ENCODE measurements at places on chromosomes 11 and 22.

GRCh38 chr11:16603245-16603644 lies 135.2 kb upstream of the C11orf58 start:
- DNase-seq: no peak

DNA sequence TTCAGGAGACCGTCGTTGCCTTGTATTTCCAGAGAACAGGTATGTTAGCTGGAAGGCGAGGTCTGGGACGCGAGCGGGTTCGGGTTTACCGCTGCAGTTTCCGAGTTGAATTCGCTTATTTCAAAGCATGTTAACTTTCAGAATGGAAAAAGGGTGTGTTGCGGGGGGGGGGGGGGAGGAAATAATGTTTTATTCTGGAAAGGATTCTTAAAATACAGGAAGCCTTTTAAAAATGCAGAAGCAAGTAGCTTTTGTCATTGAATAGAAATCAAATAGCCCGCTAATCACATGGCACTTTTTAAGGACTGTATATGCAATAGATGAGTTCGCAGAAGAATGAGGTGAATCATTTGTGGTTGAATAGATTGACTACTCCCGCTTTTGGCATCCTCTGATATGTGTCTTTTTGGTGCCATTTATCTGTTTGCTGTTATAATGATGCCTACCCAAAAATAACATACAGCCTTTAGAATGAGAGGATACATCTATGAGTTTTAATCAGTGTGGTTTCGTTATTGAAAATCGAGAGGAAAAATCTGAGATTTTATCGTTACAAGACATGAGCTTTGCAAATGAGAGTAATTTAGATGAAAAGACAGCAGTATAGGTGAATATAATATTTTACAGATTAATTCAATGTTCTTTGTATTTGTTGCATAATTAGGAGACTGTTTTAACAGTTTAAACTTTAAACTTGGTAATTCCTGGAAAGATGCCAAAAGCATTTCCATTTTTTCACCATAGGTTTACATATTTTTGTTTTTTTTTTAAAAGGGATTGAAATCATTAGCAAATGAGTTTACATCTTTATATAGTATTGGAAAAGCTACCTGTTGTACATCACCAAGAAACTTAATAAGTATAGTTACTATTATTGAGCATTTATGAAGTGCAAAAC lies 1.7 kb downstream of the PDE3B start:
- no peak for DNase-seq

- DNase-seq: peak; percentile 38
These were observed 66.8 kb downstream of the FEZ1 start for GRCh38 chr11:125429174-125429707.

DNA sequence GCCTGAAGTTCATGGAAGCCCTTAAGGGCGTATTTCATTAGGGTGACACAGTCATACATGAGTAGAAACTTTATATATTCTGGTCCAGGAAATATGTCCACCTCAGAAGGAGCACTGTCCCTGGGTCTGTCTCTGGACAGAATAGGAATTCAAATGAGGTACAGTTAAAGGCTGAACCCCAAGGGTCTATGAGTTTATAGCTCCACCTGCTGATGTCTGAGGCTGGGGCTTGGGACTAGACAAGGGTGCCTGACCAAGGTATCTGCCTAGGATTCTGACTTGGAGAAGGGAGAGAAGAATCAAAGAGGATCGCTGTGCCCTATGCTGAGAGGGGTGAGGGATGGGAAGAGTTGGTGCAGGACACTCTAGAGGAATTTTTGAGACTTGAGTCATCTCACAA lies 14.9 kb downstream of the HEPHL1 start:
- no peak for DNase-seq

DNA sequence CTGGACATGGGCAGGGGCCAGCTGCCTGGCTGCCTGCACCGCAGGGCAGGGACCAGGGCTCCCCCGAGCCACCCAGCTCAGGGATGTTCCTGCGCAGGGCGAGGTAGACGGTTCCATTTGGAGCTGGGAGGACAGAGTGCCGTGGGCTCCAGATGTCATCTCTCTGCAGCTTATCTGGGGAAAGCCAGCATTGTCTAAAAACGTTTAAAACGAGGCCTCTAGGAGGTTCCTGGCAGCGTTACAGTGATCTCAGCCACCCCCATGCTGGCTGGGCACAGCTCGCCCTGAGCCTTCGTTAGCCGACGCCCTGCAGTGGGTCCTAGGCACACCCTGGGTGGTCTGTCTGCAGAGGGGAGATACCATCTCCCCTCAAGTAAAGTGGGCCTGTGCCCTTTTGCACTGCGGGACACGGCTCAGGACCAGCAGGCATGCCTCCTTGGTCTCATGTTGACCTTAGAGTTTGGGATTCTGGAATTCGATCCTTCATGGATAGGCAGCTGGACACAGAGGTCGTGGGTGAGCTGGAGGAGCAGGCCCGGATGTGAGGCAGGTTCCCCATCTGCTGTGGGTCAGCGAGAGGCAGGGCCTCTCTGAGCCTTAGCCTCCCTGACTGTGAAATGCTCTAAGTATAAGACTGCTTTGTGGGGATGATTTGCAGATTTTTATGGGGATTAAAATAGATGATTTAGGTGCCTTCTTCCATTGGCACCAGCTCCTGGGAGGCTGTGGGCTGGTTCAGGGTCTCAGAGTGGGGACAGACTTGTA lies 14.1 kb downstream of the SYNGR1 start:
- no peak for DNase-seq

DNA sequence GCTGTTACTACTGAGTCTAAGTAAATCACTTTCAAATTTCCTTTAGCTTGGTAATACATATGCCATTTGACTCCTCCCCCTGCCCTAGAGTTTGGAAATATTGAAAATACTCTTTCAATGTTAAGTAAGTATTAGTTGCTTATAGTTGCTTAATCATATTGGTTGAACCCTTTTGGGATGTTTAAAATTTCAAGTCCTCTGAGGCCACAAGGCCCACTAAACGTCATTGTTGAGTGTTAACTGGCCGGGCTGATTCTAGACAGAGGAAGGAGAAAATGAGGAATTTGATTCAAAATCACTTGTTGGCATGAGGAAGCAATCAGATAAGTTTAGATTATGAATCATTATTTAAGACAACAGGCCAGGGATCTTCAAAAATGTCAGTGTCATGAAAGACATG lies 8.5 kb downstream of the NAV2 start:
- no peak for DNase-seq

DNA sequence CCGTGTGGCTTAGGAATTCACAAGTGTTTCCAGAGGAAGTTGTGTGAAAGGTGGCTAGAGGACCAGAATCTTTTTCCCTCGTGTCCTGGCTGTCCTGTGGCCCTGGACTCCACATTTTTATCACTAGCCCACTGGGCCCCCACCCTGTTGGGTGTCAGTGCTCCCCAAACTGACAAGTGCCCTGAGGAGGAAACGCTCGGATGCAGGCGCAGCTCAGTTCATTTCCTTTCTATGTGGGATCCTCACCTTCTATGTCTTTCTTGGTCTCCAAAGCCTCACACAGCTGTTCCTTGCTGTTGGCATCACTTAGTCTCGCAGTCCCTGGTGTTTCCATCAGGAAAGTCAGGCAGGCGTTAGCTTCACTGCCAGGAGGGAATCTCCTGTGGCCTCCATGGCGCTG lies 68.0 kb upstream of the KCNQ1OT1 start:
- no peak for DNase-seq

Measured in astrocyte of the cerebellum (primary cell).